ENCODE measurements at places on chromosomes 4 and X.

DNA sequence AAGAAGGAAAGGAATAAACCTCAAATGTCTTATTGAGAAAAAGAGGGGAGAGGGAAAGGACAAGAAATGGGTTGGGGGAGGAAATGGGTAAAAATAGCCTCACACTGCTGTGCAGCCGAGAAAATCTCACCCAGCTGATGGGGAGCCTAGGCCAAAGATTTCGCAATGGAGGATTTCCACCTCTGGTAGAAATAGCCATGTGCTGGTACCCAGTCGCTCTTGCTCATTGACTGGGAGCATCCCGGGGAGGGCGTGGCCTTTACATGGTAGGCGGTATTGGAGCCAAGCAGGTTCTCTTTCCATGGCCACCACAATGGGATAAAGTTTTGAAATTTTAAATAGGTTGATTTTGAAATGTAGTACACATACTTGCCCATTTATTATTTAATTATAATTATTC lies 255.1 kb upstream of the LDB2 start:
- DNase-seq = no peak

DNA sequence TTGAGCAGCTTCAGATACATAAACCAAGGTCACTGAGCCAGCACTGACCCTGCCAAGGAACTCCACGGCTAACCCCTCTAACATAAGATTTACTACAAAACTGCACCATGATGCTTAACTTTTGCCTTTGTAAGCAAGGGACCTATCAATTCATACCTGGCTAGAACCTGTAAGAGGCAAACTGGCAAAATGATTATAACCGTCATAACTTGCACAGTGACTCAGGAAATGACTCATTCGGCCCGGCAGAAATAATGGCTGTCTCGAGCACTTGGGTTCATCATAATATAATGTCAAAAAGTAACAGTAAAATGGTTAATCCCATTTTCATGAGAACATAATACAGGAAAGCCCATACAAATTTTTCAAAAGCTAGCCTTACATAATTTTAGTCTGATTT lies 17.2 kb downstream of the RASGEF1B start:
- no peak for DNase-seq

DNA sequence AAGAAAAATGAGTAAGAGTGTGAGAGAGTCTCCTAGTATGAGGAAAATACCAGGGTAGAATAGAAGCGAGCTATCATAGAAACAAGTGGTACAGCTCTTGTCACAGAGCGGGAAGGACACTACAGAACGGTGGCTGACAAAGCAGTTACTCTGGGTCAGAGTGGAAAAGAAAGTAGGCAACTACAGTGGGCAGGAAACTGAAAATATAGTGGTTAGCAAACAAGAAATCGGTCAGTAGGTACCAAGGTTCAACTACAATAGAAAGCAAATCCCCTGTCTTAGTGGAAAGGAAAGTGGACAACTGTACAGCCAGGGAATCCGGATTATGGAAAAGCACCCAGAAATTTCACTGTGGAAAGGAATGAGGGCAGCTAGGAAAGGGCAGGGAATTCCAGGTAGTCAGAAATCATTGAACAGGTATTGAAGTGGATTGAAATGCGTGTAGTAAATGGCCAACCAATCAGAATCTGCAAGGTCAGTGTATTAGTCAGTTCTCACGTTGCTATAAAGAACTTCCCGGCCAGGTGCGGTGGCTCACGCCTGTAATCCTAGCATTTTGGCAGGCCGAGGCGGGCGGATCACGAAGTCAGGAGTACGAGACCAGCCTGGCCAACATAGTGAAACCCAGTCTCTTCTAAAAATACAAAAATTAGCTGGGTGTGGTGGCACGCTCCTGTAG lies 219.6 kb upstream of the DIAPH2 start:
- DNase-seq = no peak

GRCh38 chr4:8332038-8332857 lies 62.7 kb downstream of the HTRA3 start:
- no peak for DNase-seq

DNA sequence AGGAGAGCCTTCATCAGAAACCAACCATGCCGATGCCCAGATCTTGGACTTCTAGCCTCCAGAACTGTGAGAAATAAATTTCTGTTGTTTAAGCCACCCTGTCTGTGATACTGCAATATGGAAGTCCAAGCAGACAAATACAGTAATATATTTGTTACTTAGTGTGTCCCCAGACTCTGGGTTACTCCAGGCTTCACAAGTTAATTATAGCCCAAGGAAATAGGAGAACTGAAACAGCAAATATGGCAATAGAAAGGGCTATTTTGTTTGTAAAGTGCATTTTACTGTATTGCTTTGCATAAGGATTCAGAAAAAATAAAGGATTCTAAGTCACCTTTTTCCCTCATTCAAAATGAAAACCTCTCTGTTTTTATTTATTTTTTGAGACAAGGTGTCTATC lies 15.7 kb downstream of the TIGD4 start:
- no peak for DNase-seq
